CD4-positive, alpha-beta T cell treated with Interleukin-6 for 4 hours (primary cell): ENCODE measurements at places on chromosomes 7 and 10.

DNA sequence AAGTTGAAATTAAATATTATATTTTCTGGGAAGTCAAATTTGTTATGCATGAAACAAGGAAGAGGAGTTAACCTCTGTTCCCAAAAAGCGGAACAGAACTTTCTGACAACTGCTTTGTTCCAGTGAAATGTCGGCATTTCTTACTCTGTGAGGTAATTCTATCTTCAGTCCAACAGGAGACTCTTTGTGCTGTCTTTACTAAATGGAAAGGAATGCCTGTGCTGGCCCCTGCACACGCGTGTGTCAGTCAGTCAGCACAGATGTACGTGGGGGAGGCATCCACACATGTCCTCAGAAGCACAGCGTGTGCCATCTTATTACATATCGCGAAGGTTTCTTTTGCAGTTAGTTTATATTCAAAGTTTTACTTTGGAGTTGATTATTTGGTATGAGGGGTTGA lies 37.5 kb downstream of the NET1 start:
- no peak for DNase-seq

DNA sequence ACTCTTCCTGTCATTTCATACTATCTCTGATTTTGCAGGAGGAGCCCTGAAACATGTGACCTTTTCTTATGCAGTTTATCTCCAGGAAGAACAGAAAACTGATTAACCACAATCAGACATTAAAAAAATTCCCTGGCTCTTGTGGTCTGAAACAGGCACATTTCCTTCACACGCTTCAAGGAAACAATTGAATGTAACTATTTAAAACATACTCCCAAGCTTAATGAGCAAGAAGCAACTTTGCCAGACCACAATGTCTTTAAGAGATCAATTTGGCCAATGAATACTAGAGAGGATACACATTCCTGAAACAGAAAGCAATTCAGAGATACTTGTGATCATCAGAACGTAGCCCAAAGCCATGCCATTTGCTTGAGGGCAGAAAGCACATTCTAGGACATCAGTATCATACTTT lies 65.8 kb downstream of the PIP4K2A start:
- DNase-seq = no peak

- DNase-seq = no peak
Observed at GRCh38 chr10:14405076-14406065, 74.6 kb upstream of the FRMD4A start.

DNA sequence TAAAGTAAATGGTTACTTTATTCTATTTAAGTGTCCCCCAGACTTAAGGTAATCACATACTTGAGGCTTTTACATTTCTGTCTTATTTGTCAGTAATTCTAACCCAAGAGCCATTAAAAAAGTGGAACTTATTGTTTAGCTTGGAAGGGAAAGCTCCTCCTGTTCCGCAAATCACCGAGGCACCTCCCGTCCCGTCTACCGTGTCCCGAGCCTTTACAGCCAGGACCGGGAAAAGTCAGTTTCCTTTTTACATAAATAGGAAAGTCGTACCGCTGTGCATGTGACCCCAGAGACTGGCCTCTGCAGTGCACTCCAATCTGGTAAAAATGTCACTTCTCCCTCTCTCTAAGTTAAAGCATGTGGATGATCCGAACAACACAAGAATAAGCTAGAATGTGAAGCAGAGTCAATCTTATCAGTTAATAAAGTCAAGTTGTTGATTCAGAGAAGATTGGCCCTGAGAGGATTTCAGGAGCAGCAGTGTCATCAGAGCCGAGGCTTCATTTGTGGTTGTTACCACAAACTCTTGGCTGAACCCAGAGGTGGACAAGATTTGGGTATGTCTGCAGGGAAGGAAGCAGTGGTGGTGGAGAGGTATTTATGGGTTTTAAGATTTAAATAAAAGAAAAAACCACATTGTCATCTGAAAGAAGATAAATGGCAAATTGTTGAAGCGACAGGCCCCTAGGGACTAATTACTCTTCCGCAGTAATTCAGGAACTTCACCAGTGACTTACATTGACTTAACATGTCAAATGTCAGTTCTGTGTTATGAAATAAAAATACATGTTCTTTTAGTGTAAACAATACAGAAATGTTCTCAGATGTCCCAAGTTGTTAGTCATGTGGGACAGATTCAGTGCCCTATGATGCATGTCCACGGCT lies 316.6 kb upstream of the ZNF32 start:
- DNase-seq = no peak

DNA sequence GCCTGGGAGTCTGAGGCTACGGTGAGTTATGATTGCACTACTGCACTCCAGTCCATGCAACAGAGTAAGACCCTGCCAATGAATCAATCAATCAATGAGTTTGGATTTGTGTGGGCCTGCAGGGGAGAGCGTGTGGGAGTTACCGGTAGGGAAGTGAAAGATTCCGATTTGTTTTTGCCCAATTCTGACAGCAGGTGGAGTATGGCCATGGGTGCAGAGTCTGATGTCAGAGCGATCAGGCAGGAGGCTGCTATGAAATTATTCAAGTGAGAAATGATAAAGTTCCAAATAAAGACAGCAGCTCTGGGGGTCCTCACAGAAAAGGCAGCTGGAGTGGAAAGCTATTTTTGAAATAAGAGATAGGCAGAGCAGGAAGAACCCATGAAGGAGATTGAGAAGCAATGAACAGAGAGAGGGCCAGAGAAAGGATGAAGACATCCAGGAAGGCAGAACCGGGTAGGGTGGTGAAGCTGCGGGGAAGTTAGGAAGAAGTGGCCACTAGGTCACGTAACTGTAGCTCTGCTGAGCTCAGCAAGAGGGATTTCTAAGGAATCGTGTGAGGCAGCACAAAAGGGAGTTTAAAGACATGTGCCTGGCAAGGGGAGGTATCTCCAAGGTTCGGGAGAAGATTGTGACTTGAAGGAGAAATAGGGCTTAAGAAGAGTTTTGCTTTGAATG lies 93.7 kb upstream of the NMT2 start:
- DNase-seq = no peak

DNA sequence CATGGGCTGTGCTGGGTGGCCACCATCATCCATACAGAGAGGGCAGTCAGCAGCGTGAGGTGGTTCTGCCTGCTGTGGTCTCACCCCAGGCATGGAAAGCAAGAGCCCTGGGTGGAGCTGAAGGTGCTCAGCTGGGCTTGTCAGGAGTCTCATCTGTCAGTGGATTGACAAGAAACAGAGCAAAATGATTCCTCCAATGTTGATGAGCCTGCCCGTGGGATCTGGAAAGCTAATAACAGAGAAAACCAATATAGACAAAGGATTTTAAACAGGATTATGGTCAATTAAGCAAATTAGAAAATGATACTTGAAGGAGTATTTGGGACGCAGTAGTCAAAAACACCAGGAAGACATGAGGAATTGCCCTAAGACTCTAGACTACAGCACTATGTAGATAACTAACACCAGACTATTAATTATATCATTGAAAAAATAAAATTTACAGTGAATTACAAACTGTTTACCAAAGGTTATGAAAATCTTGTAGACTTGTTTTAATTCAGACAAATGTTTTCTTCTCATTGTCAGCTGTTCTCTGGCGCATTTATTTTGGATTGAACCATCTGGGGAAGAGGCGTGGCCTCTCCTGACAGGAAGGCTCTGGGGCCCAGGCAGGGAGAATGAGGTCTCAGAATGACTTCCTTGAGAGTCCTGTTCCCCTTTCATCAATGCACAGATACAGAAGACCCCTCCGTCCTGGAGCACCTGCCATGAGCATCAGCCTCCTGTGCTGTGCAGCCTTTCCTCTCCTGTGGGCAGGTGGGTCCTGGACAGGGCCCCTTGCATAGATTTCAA lies 211.2 kb upstream of the PRSS58 start:
- DNase-seq = no peak

DNA sequence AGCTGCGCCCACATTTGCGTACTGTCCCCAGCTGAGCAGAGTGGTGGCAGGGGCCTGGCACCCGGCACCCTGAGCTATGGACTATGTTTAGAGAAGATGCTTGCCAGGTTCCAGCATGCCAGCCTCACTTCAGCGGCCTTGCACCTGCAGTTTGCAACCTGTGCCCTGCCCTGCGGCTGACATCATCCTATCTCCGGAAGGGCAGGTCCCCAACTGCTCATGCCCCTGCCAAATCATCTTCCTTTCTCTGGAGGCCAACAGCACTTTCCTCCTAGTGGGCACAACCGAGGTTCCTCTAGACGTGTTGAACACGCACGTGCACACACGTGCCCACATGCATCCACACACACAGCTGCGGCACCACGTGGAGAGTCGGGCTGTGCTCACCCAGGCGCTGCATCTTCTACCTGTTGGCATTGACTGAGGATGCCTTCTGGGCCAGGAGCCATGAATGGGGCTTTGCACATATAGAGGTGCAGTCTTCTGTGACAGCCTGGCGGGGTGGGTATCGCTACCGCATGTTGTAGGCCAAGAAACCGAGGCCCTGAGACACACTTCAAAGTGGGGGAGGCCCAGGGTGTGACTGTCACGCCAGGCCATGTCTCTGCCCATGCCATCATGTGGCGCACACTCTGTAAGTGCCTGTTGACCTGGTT lies 24.5 kb downstream of the CNPY1 start:
- DNase-seq = no peak

GRCh38 chr10:121501796-121502195 lies 96.4 kb downstream of the FGFR2 start:
- no peak for DNase-seq

DNA sequence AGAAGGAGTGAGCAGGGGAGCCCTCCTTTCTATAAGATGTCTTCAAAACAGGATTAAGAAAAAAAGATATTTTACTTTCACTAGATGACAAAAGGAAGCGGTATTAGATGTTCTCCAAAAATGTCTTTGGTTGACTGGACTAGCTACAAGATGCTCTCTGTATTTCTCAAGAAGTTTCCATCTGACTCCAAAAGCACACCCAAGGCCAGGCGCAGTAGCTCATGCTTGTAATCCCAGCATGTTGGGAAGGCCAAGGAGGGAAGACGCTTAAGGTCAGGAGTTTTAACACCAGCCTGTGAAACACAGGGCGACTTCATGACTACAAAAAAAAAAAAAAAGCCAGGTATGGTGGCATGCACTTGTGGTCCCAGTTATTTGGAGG lies 84.5 kb downstream of the PIP4K2A start:
- no peak for DNase-seq

- DNase-seq = no peak
Observed at GRCh38 chr10:120328647-120329046, 128.4 kb upstream of the PLPP4 start.

DNA sequence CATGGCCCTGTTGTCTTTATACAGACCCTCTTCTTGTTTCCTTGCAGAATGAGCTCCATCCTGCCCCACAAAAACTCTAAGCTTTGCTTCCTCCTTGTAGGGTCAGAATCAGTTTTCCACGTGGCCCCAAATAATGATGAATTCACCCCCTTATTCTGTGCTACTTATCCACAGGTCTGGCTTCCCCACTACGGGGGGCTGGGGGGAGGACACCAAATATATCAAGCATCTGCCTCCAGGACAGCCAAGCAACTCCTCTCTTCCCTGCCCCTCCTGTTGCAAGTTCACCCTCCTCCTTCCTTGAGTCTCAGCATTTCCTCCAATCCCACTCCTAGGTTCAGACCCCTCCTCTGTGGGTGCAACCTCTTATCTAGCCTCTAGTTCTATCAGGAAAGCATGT lies 743.3 kb downstream of the GRID1 start:
- no peak for DNase-seq

GRCh38 chr7:52085610-52086009 lies 769.0 kb upstream of the COBL start:
- DNase-seq = no peak

- no peak for DNase-seq
Observed at GRCh38 chr10:29619241-29619669, 15.5 kb downstream of the SVIL start.

GRCh38 chr10:63364918-63365317 lies 100.9 kb downstream of the JMJD1C start:
- no peak for DNase-seq

GRCh38 chr7:134885967-134886352 lies 100.3 kb upstream of the AGBL3 start:
- DNase-seq = no peak

DNA sequence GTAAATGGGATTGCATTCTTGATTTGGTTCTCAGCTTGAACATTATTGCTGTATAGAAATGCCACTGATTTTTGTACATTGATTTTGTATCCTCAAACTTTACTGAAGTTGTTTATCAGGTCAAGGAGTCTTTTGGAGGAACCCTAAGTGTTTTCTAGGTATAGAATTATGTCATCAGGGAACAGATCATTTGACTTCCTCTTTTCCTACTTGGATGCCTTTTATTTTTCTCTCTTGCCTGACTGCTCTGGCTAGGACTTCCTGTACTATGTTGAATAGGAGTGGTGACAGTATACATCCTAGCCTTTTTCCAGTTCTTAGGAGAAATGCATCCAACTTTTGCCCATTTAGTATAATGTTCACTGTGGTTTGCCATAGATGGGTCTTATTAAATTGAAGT lies 48.8 kb downstream of the ANXA8 start:
- no peak for DNase-seq

DNA sequence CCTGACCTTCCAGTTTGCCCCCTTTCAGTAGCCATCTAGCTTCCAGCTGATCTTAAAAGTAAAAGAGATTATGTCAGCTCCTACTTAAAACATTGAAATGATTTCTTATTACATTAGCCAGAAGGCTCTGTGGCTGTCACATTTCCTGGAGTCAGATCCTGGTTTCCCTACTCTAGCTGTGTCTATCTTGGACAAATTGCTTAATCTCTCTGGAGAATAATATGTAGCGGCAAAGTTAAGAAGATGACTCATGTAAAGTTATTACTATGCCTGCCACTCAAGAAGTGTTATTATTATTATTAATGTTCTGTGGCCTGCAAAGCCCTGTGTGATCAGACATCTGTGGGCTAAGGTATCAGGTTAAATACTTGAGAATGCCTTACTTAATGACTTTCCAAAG lies 107.2 kb downstream of the RUNDC3B start:
- DNase-seq = no peak

DNA sequence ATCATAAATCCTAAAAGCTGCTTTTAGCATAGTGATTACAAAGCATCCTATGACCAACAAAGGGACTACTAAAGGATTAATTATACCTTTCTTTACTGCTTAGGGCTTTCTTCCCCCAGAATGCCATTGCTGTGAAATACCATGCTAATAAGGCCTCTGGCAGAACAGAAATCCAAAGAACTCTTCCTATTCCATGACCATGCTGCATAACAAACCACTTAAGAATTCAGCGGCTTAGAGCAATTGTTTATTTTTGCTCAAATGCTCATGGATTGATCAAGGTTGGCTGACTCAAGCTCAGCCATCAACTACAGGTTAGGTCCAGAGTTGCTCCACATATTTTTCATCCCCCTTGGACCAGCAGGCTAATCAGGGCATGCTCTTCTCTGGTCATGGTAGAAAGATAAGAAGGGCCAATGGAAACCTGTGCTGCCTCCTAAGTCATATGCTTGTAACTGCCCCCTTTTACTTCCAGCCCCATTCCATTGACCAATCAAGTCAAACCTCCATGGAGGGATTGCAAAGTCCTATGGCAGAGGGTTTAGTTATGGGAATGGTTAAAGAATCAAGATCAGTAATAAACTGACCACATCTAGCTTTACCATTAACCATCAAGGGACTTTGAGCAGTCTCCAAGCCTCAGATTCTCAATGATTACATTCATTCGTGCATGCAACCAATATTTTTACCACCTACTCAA lies 244.4 kb upstream of the FZD1 start:
- DNase-seq = no peak

- DNase-seq = no peak
Observed at GRCh38 chr10:22742678-22743077, 28.3 kb upstream of the PIP4K2A start.
